Naive thymus-derived CD8-positive, alpha-beta T cell (primary cell): ENCODE measurements at places on chromosomes 13 and 19. TPM values are rescaled to one million over a fixed set of nuclear protein-coding genes. Genes with fewer than 3 reads are reported as not detected.

DNA sequence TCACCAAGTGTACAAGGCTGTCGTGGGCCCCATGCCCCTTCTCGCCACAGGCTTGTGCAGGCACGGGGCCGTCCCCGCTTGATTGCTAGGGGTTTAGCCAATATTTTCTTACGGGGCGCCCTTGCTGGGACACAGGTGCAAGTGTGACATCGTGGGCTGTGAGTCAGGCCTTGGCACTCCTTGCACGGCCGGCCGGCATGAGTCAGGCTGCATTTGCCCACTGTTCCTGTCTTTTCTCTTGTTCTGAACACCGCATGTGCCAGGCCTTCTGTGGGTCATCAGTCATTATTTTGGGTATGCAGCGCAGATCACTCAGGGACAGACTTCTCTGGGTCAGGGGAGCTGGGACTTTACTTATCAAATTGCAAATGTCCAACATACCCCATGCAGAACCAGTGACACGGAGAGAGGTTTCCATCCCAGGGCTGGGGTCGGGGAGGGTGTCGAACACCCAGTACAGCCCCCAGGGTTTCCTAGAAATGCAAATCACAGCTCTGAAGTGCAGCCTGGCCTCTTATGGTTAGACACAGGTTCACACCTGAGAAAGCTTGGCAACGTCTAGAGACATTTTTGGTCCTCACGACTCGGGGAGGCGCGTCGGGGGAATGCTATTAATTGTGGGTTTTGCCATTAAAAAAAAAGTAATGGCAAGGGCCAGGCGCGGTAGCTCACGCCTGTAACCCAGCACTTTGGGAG, 22.5 kb upstream of the KLF2 start:
- no peak overlapping the region for H3K4me3 ChIP-seq
- H3K4me1 ChIP-seq = peaks cover 2% of the 10 kb centered on the region
- DNase-seq = no peak
- H3K27me3 ChIP-seq = no peaks in the 10 kb centered on the region
- H3K36me3 ChIP-seq = no peaks in the 10 kb centered on the region

Gene LGALS4
- not detected for polyA plus RNA-seq

Gene CYP2A7
- not detected for polyA plus RNA-seq

- no peaks in the 10 kb centered on the region for H3K27me3 ChIP-seq
- no peak overlapping the region for H3K27ac ChIP-seq
- DNase-seq = no peak
- no peaks in the 10 kb centered on the region for H3K4me1 ChIP-seq
- H3K4me3 ChIP-seq = no peak overlapping the region
These were observed 503.2 kb upstream of the SPRY2 start for GRCh38 chr13:80844164-80844563.

GRCh38 chr19:17483605-17484002, 13.3 kb downstream of the SLC27A1 start:
- H3K27ac ChIP-seq = no peak overlapping the region
- no peak overlapping the region for H3K4me3 ChIP-seq
- peaks cover 34% of the 10 kb centered on the region for H3K4me1 ChIP-seq
- no peaks in the 10 kb centered on the region for H3K27me3 ChIP-seq
- DNase-seq = no peak

GRCh38 chr13:67299072-67299635, 69.0 kb upstream of the PCDH9 start:
- H3K27ac ChIP-seq = no peak overlapping the region
- no peak overlapping the region for H3K4me3 ChIP-seq
- H3K27me3 ChIP-seq = no peaks in the 10 kb centered on the region
- no peak for DNase-seq

Gene MYO9B
- 22.3 TPM for polyA plus RNA-seq

- DNase-seq = no peak
- peaks cover 28% of the 10 kb centered on the region for H3K4me1 ChIP-seq
- H3K36me3 ChIP-seq = no peaks in the 10 kb centered on the region
- no peak overlapping the region for H3K27ac ChIP-seq
- H3K4me3 ChIP-seq = no peak overlapping the region
These were observed 8.3 kb downstream of the TEKTIP1 start for GRCh38 chr19:3547301-3547731.
